CD4-positive, CD25-positive, alpha-beta regulatory T cell (primary cell): ENCODE measurements at places on chromosomes 1 and 21.

- DNase-seq, result peak; percentile 75
Measured at GRCh38 chr1:212950243-212951125, at the start of gene VASH2. Gene VASH2, plus strand, starts transcription at chr1:212950541. Its CDS starts 1,002 bp downstream, at chr1:212951543.

DNA sequence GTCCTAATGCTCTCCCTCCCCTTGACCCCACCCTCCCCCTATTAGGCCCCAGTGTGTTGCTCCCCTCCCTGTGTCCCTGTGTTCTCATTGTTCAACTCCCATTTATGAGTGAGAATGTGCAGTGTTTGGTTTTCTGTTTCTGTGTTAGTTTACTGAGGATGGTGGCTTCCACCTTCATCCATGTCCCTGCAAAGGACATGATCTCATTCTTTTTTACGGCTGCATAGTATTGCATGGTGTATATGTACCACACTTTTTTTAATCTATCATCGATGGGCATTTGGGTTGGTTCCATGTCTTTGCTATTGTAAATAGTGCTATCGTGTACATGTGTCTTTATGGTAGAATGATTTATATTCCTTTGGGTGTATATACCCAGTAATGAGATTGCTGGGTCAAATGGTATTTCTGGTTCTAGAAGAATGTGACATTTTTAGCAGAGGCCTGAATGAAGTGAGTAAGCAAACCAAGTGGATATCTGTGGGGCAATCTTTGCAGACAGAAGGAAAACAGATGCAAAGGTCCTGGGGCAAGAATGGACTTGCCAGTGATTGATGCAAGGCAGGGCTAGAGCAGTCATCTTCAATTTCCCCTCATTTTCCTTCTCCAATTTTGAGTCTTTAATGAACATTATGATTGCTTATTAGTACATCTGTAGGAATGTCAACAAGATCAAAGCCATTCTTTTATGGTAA is 50.2 kb downstream of the UBE4B start:
- DNase-seq, result no peak

DNA sequence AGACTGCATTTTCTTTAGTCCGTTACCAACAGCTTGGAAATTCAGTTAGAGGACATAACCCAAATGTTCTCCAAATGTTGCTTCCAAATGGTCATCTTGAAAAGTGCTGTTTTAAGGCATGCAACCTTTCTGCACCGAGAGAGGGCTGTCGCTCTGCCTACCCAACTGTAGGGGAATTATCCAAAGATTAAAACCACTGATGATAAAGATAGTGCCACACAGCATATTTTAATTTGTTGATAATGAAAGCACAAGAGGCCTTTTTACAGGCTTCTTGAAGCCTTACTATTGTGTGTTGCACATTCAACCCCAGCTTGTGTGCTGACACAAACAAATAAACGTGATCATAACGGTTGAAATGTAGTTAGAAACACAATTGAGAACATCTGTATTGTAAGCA is 121.5 kb downstream of the LMO4 start:
- no peak for DNase-seq

DNA sequence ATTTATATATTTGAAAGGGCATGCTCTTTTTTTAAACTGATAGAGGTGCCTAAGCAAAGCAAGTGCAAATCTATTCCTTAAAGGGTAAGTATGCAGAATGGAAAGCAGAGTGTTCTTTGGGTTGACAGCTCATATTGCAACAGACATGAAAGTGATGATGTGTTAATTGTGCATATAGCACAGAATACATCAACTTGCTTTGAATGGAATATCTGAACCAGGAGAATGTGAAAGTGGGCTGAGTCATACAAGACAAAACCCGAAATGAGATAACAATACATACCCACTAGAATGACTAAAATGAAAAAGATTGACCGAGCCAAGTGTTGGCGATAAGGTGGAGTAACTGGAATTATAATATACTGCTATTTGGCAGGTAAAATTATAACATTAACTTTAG is 4.3 kb downstream of the CR1 start:
- no peak for DNase-seq

- no peak for DNase-seq
Measured at GRCh38 chr1:41449326-41449921, 35.1 kb downstream of the EDN2 start.

DNA sequence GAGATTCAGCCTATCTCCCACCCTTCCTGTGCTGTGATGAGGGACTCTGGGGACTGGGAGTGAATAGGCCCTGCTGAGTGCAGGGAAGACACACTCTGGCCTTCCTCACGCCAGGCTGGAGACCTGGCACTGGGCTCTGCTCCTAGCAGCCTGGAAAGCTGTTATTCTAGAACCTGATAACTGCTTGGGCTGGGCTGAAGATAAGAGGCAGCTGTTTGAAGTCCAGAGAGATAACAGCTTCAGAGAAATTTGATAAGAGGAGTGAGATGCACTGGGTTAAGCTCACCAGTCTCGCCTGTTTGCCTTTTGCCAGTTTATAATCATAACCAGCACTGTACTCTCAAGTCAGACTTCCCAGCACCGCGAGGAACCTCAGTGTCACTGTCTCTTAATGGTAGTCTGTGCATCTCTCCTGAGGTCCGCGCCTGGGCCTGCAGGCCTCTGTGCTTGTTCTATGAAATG is 46.6 kb upstream of the GPR37L1 start:
- DNase-seq, result no peak

DNA sequence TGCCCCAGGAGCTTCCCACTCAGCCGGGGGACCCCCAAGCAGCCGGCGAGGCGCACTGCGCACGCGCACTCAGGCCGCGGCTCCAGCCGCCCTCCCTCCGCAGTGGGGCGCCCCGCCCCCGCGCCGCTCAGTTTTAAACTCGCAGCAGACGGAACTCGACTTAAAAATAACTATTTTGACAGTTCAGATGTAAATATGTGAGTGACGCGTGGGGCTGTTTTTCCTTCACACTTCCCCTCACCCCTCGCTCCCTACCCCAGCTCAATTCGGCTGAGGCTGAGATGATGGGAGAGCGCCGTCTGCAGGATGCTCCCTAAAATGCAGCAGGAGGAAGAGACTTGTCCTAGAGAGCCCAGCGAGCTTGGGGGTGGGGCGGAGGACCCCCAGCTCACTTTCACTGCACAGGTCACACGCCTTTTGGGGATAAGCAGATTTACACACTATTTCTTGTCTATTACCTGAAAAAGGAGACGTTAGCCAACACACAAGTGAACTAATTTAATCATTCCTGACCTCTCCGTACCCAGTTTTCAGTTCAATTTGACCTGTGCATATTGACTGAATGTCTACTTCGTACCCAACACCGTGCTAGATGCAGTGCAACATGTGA is 8.9 kb upstream of the LEMD1 start:
- DNase-seq, result peak; percentile 61

- no peak for DNase-seq
Measured at GRCh38 chr1:225565847-225566246, 87.1 kb downstream of the ENAH start.

GRCh38 chr1:150056407-150056806 is 11.2 kb upstream of the VPS45 start:
- no peak for DNase-seq

- peak; percentile 39 for DNase-seq
Measured at GRCh38 chr1:234602334-234603220, 7.4 kb downstream of the IRF2BP2 start.

DNA sequence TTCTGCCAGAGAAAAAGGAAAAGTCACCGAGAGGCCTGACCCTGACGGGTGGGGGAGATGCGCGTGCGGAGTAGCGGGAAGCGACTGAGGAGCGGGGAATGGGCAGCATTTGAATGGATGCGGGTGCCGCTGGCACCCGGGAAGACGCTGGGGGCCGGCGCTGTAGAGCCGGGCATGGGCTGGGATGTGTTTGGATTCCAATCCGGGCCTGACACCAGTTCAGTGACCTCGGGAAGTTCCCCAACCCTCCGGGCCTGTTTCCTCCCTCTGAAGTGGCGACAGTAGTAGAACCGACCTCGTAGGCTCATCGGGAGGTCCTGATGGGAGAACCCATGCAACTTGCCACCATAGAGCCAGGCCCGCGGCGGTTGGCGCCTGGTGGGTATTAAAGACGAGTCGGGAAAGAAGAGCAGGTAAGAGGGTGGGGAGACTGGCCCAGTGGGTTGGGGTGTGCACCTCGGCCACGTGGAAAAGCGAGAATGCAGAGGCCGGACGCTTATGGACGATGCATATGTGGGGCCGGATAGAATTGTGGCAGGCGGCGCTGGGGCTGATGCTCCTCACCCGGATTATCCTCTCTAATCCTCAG is 642 bp upstream of the SLC16A1 start:
- DNase-seq, result peak; percentile 57

DNA sequence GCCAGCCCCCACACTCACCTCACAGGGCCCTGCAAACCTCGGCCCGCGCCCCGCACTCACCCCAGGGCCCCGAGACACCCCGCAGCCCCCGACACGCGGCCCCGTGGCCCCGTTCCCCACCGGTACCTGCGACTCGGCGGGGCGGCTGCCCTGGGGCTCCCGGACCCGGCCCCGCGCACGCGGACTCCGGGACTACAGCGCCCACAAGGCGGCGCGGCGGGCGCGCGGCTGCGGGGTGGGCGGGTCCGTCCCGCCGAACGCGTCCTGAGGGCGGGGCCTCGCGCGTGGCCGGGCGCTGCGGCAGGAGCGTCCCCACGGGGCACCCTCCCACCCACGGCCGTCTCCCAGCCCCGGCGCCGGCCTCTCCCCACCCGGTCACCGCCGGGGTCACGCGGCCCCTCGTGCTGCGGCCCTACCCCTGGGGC is at the start of gene SLC19A1:
Gene SLC19A1, minus strand, starts transcription at position 199 of the 425 bp plus-strand sequence. CDS start 4,481 bp downstream, outside the sequence.
- DNase-seq, result peak; percentile 65

- DNase-seq, result no peak
Measured at GRCh38 chr21:34800797-34801518, 132.2 kb downstream of the CLIC6 start.

DNA sequence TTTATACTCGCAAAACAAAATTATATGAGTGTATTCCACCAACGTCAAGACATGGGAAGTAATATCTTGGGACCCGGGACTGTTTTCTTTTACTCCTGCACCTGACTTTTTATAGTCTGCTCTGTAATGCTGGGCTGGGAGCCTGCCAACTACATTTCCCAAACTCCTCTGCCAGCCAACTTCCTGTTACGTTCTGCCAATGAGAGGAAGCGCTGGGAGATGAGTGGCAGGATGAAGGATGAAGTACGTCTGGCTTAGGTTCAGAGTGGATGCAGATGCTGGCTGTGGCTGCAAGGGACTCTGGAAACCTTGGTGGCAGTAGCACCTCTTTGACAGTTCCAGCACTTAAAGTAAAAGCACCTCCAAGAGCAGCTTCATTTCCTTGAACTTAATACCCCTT is 59.6 kb downstream of the USP24 start:
- DNase-seq, result no peak

DNA sequence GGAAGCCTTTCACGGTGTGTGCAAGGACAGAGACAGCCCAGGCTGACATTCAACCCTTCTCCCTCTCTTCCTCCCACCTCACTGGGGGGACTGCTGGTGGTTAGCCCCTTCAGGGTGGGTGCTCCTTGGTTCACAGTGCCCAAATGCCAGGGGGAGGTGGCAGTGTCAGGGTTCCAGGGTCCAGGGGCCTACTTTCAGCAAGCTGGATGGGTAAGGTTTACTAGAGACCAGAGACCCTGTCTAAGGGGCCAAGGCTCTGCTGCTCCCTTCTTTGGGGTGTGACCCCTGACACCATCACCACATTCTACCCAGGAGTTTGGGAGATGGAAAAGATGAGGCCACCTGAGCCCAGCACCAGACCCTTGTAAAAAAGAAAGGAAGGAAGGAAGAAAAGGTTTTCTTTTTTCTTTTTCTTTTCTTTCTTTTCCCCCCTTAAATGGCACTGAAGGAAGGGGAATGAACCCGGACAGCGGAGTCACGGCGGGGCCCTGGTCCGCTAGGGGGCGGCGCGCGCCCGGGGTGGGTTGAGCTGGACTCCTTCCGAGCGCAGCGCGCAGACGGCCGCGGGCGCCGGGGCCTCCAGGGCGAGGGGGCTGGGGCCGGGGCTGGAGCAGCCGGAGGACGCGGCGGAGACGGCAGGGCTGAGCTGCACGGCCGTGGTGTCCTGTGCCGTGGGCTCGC is 18.8 kb downstream of the KNCN start:
- peak; percentile 28 for DNase-seq

DNA sequence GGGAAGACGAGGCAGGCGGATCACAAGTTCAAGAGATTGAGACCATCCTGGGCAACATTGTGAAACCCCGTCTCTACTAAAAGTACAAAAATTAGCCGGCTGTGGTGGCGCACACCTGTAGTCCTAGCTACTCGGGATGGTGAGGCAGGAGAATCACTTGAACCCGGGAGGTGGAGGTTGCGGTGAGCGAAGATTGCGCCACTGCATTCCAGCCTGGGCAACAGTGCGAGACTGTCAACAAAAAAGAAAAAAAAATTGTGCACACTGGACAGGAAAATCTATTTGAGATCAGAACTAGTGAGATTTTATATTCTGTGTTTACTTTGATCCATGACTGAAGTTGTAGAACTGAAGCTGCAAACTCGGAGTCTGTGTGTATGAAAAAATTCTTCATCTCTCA is 40.2 kb downstream of the SNRPE start:
- no peak for DNase-seq

DNA sequence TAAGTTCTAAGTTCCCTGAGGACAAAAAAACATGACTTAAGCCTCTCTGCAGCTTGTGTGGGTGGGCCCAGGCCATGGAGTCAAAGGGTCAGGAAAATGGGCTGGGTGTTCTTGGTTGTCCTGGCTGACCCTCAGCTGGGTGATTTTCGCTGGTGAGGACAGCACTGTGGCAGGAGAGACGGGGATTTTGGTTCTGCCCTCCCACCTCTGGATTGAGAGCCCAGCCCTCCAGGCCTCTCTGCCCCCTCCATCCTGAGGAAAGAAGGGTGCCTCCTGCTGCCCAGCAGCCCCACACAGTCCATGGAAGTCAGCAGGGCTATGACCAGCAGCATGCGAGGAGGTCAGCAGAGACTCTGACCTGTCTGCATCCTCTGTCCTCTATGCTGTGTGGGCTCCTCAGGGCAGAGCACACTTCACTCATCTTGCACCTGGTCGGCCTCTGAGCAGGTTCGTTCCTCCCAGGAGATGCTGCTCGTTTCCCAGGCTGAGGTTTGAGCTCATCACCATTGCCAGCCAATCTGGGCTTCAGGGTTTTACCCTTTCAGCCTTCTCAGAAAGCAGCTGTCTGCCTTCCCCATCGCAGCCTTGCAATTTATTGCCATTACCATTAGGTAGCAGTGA is 26.5 kb downstream of the PHGDH start:
- no peak for DNase-seq

GRCh38 chr1:77605246-77606026 is 77.0 kb downstream of the ZZZ3 start:
- no peak for DNase-seq

DNA sequence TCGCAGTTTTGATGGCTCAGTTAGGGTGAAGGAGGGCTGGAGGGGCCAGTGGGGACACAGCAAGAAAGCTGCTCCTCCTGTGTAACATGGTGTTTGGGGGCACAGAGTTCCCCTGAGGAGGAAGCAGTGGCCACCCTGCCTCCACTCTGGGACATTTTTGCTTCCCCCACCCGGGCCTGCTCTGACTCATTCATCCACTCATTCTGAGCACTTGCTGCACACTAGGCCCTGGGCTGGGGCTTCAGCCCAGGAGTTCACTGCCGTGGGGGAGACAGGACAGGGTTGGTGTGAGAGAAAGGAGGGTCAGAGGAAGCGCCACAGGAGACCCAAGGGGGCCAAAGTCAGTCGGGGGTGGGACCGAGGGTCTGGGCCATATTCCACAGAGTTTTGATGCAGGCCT is 41.4 kb upstream of the ACOT11 start:
- DNase-seq, result no peak

- no peak for DNase-seq
Measured at GRCh38 chr1:69747207-69747606, 179.5 kb downstream of the LRRC7 start.

- DNase-seq, result no peak
Measured at GRCh38 chr1:212039622-212040021, 4.1 kb downstream of the DTL start.
